ENCODE measurements at places on chromosomes 2 and 18.

DNA sequence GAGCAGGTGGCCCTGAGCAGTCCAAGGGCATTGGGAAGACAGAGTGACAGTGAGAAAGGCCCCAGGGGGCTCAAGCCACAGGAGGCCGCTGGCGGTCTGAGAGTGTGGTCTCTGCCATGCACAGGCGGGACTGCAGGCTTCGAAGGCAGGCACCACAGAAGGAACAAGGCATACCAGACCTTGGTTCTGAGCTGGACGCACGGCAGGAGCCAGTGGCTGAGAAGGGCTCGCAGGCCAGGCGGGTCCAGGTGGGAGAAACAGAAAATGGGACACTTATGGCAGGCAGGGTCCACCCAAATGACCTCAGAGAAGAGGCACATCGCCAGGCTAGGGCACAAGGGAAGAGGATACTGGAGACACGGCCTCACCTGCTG lies 14.9 kb downstream of the HJURP start:
- no peak for DNase-seq

DNA sequence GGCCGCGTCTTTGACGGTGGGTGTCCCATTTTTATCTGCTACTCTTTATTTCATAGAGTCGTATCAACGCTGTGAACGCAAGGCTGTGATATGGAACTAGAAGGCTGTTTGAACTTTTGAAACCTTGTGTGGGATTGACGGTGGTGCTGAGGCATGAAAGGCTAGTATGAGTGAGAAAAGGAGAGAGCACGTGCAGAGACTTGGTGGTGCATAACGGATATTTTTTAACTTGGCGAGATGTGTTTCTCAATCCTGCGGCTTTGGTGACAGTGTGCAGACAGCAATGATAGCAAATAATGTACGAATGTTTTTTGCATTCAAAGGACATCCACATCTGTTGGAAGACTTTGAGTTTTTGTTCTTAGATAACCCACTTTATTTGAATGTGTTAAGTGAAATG lies 6.2 kb downstream of the HES6 start:
- DNase-seq: no peak

- no peak for DNase-seq
Observed at GRCh38 chr2:181573140-181573736, 83.7 kb downstream of the CERKL start.

DNA sequence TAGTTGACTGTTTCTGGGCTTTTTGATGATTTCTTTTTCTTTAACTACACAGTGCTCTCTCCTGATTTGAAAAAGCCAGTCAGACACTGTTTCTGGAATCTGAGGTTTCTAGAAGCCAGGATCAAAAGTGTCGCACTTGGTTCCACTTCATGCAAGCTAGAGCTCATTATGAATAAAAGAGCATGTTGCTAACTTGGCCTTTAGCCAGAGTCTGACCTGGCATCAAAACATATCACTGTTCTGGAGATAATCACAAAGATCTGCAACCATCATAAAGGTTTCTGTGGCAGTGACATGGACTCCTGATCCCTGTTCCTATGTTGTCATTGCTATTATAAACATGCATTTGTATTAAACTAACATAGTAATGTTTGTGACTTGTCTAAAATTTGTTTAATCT lies 76.1 kb upstream of the MAPRE2 start:
- no peak for DNase-seq

DNA sequence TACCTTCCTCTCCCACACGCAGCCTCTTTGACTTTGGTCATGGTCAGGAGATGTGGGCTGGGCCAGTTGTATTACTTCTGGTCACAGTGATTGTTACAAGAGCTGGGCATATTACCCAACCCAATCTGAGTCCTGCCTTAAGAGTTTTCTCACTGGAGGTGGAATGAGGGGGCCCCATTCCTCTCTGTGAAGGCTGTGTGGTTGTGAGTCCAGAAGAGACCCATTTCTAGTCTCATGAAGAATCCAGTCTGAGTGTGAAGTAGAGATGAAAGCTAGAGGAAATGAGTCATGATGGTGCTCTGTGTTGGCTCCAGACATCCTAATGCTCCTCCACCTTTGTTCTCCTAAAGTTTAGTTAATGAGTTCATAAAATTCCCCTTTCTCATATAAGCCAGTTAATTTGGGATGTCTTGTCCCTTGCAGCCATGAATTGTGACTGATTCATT lies 50.8 kb upstream of the RASGRP3 start:
- DNase-seq: no peak

DNA sequence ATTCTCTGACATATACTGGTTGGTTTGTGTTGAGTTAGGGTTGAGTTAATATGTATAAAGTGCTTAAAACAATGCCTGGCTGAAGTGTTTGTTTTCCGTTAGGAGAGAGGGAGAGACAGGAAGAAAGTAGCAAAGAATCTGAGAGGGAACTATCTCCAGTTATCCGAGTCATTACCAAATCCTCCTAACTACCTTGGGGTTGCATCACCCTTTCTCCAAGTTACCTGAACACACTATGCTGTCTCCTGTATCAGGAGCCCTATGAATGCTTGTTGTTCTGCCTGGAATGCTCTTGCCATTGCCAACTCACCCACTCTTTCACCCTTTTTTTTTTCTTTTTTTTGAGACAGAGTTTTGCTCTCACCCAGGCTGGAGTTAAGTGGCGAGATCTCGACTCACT lies 47.9 kb upstream of the ITGAV start:
- DNase-seq: no peak

DNA sequence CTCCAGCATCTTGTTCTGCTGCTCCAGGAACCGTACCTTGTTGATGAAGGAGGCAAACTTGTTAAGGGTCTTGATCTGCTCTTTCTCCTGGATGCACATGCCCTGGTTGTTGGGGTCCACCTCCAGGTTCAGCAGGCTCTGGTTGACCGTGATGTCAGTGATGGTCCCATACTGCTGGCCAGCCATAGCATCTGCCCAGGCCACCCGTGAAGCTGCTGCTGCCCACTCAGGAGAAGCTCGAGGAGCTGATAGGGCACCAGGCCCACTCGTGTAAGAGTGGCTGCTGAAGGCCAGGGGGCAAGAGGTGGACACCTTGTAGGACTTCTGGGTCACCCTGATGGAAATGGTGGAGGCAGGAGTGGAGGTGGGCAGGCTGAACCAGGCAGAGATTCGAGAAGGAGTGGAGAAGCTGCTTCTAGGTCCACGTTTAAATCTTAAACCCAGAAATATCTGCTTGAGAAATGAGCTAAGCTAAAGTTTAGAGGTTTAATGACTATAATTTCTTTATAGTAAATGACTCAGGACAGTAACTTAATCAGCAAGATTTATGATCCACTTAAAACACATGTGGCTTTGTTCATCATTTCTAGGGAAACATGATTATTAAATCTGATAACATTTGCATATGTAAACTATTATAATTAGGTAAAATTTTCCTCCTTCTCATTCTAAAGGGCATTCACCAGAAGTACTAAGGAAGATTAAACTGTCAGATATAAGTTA lies 358.7 kb upstream of the SETBP1 start:
- DNase-seq: no peak

DNA sequence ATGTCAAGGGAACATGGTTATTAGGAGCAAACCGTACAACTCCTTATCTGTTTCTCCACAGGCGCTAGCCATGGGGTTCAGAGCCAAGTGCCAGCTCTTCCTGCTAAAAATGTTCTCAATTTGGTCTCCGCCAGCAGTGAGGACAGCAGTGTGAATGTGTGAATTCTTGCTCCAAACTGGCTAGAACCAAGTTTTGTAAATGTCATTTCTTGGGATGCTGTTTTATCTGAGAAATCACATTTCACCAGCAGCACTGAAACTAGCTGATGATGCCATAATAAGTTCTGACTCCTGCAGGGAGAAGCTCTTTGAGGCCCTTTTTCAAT lies 140.6 kb upstream of the LGALSL start:
- DNase-seq: no peak
